ENCODE measurements at places on chromosomes 11 and 22.
A peak's percentile ranks its signal among the peaks of the same experiment; 100 is the strongest.

DNA sequence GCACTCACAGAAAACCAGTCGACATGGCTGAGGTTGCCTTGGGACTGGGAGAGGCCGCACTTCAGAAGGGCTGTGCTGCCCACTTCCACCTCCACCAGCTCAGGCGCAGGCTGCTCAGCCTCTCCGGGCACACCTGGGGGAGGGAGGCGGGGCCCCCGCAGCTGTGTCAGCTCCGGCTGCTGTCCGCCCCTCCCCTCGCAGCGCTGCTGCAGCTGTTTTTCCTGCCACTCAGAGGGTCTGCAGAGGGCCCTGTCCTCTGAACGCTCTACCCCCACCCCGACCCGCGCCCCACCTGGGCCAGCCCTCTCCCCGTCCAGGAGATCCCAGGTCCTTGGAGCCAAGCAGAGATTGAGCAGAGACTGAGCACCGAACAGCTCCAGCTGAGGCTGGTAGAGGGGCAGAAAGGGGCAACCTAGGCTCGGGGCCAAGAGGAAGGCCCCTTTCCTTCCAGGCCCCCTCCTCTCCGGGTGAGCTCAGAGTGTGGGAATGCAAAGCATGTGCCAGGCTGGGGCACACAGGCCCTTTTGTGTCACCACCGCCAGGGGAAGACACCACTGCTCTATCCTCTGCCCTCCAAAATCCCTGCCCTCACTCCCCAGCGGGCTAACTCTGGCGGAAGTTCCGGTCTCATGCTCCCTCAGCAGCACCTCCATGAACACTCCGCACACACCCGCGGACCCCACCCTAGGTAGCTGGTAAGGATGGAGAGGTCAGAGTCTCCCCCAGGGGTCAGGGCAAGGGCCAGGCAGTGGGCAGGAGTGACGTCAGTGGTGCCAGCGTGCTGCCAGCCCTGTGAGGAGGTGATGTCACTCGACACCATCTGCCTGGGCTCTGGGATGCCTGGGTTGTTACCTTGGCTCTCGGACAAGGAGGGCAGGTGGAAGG is 1.6 kb downstream of the MCAM start:
- DNase-seq = no peak

GRCh38 chr11:117814204-117814765 is 10.3 kb downstream of the FXYD2 start:
- DNase-seq = no peak

GRCh38 chr22:25564979-25565677 is 653 bp downstream of the GRK3 start:
- peak; percentile 35 for DNase-seq

DNA sequence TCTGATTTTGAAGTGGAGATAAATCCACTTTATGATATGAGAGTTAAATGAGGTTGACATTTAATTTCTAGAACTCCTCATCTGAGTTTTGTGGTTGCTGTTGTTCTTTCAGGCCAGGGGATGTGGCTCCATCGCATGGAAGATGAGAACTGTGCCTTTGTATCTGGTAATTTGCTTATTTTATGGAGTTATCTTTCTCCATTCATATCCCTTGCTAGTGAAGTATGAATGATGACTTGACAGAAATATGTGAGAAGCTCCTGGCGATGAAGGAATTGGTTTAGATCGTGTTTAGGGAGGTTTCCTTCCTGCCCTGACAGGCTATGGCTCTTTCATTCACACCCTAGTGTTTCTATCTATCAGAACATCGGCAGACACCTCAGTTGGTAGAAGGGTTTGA is 393.7 kb downstream of the ETS1 start:
- DNase-seq = no peak

- DNase-seq = no peak
Measured at GRCh38 chr11:18332302-18332701, 9.9 kb downstream of the GTF2H1 start.
